CD8-positive, alpha-beta T cell (primary cell): ENCODE measurements at places on chromosomes 13 and 19.

- no peak for DNase-seq
Measured at GRCh38 chr19:55432241-55432959, 10.7 kb downstream of the SHISA7 start.

- DNase-seq, result no peak
Measured at GRCh38 chr19:7981199-7981598, 24.2 kb downstream of the ELAVL1 start.

- no peak for DNase-seq
Measured at GRCh38 chr13:39284801-39285388, 246.6 kb downstream of the NHLRC3 start.

- DNase-seq, result peak; percentile 40
Measured at GRCh38 chr19:18254546-18255503, 19.4 kb downstream of the IQCN start.

DNA sequence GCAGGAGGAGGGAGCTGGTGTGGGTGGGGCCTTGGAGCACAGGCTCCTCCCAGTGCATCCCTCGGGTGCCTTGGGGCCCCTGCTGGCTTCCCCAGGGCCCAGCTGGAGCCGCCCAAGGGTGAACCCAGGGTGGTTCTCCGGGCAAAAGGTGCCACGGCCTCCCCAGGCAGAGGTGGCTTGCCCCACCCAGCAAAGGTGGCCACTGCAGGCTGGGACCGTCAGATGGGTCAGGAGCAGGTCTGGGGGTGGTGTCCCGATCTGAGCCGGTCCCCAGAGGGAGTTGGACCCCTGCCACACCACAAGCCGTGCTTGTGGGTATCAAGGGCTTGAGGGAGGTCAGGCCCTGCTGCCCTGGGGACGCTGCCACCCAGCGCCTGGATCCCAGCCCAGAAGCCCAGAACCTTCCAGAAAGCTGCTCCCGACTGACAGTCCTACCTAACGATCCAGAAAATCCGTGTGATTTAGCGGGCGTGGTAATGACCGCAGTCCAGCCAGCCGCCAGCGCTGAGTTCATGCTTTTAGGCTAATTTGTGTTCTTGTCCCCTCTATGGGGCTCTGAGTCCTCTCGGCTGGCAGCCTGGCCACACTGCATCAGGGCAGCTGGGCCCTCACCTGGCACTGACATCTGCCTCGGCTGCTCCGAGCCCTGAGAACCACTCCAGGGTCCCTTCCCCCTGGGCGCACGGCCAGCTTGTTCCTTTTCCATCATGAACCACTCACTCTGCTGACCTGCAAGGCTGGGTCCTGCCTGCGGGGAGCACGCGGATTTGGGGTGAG is 5.0 kb upstream of the GRIN3B start:
- DNase-seq, result no peak

- DNase-seq, result peak; percentile 53
Measured at GRCh38 chr19:53977991-53978731, 13.3 kb upstream of the CACNG6 start.

DNA sequence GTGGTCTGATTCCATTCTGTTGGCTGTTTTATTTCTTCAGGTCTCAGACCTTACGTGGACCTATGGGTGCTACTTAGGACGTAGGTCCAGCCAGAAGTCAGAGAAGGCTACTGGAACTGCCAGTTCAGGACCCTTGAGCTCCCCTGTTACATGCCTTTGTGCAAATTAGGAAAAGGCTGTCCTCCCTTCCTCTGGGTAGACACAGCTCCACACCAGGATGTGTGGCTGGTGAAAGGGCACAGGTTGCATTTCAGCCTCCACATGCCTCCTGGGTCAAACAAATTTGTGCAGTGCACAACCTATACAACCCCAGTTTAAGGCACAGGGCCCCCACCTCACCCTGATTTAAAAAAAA is 43.9 kb upstream of the MAP3K10 start:
- no peak for DNase-seq

DNA sequence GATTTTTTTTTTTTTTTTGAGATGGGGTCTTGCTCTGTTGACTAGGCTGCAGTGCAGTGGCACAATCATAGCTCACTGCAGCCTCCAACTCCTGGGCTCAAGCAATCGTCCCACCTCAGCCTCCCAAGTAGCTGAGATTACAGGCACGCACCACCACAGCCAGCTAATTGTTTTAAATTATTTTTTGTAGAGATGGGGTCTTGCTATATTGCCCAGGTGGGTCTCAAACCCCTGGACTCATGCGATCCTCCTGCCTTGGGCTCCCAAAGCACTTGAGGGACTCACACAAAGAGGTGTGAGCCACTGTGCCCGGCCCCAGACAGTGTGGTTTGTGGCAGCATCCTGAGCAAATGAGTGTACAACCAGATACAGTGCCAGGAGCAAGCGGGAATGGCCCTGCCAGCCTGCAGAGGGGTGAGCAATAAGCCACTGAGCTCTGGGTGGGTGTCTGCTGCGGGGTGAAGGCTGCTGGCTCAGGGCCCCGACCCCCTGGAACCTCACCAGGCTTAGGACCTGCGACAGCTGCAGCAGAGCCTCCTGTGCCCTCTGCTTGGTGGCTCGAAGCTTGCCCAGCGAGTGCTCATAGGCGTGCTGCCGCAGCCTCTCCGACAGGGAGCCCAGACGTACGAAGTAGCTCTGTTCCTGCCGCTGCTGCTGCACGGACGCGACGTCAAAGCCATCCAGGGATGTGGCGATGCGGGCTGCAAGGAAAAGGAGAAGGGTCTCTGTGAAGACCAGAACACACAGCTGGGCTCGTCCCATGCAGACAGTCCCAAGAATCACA is 15.9 kb upstream of the TICAM1 start:
- DNase-seq, result no peak

DNA sequence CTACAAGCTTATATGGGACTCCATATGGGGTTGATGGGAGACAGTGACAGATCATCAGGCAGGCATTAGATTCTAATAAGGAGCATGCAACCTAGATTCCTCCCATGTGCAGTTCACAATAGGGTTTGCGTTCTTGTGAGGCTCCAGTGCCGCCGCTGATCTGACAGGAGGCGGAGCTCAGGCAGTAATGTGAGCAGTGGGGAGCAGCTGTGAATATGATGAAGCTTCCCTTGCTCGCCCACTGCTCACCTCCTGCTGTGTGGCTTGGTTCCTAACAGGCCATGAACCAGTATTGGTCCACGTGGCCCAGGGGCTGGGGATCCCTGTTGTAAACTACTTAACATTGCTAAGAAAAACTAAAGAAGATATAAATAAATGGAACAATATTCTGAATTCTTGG is 378.4 kb downstream of the KCNRG start:
- DNase-seq, result no peak

DNA sequence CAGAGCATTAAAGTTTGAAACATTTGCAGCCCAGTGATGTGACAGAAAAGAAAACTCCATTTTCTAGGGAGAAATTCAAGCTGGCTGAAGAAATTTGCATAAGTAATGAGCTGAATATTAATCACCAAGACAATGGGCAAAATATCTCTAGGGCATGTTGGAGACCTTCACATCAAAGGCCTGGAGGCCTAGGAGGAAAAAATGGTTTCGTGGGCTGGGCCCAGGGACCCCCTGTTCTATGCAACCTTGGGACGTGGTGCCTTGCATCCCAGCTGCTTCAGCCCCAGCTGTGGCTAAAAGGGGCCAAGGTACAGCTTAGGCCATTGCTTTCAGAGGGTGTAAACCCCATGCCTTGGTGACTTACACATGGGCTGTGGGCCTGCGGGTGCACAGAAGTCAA is 5.7 kb upstream of the CLEC4M start:
- DNase-seq, result no peak

DNA sequence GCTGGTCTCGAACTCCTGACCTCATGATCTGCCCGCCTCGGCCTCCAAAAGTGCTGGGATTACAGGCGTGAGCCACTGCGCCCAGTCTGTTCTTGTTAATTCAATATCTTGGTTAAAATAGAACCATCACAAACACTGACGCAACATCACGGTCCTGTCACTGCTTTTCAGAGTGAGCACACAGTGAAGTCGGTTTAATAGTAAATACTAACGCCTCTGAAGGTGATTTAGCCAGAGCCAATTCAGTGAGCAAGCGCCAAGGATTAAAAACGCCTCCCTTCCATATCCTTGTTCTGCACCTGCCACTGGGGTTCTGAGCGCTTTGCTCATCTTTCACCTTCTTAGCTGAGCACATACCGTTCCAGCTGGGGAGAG is 30.3 kb downstream of the LAMP1 start:
- DNase-seq, result no peak

DNA sequence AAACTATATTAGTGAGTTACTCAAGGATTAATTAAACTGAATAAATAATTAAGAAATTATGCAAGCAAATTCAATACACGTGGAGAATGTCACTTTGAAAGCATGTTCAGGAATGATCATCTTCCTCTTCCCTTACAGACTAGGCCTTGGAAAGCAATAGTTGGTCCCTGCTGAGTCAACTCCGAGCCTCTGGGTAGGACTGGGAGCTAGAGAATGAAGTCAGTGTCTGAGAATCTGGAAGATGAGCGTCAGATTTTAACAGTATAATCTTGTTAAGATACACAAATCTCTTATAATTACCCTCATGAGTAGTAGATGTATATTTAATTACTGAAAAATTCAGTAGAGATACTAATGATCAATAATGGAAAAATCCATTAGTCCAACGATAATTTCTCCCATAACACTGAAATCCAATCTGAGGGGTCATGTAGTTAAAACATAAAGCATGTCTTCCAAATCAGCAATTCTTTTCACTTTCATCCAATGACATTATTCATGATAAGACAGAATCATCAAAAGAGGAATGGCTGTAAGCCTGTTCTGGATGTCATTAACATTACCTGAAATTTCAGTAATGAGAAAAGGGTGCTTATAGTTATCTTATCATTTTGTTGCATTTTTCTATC is 423.0 kb downstream of the DCT start:
- no peak for DNase-seq

GRCh38 chr13:112067116-112067741 is at the start of gene SOX1:
Gene SOX1, plus strand, starts transcription at chr13:112067149. Its CDS starts 510 bp downstream, at chr13:112067659.
- DNase-seq, result no peak

DNA sequence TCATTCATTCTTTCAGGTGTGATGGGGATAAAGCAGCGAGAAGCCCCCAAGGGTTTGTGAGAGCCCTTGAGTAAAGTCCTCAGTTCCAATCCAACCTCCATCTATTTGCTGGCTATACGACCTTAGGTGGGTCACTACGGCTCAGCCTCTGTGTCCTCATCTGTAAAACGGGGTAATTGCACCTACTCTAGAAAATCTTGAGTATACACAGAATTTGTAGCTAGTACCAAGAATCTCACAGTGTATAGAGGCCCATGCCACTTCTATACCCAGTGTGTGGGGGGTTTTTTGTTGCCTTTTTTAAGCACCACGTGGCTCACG is 406 bp upstream of the DNMT1 start:
- no peak for DNase-seq

GRCh38 chr13:50283017-50283416 is 267.8 kb downstream of the KCNRG start:
- DNase-seq, result no peak

GRCh38 chr13:113632706-113633484 is 25.1 kb downstream of the ATP4B start:
- no peak for DNase-seq

- DNase-seq, result no peak
Measured at GRCh38 chr13:83577183-83577582, 305.1 kb downstream of the SLITRK1 start.

GRCh38 chr13:71576571-71576970 is 290.4 kb downstream of the DACH1 start:
- no peak for DNase-seq

DNA sequence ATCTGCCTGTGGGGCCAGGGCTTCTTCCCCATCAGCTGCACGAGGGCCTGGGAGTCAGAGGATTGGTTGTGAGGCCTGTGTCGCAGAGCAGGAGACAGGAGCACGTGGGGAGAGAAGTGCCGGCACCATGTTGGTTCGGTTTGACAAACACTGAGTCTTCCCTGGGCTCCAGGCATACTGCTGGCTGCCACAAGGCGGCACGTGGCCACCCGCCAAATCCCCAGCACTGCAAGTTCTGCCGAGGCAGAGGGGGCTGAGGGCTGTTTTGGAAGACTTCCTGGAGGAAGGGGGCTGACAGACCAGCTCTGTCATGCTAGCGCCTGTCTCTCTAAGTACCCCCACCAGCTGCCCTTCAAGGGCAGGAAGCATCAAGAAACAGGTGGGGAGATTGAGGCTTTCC is 9.5 kb downstream of the SHANK1 start:
- no peak for DNase-seq

DNA sequence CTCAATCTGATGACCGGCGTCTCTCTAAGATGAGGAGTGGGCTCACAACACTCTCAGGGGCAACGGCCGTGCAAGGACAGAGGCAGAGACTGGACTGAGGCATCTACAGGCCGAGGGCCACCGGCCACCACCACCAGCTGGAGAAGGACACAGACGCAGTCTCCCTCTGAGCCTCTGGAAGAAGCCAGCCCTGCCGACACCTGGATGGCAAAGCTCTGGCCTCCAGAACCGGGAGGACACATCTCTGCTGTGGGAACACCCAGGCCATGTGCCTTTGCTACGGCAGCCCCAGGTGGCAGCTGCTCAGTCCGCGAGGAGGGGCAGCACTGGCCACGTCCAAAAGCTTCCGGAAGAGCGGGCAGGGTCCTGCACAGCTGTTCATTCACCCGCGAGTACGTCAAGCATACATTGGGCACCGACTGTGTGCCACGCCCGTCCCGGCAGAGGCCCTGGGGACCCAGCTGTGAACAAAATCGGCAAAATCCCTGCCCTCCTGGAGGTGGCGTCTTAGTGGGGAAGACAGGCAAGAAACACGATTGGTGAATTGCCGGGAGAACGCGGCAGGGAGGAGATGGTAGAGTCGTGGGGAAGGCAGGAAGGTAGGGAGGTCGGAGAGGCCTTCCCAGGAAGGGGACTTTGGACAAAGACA is 17.1 kb downstream of the C2CD4C start:
- no peak for DNase-seq
